ENCODE measurements at places on chromosomes 1 and 21. TPM values are rescaled to one million over a fixed set of nuclear protein-coding genes. Genes with fewer than 3 reads are reported as not detected.
A peak's percentile ranks its signal among the peaks of the same experiment; 100 is the strongest.

The LCE1C gene
- total RNA-seq = not detected

The WDR64 gene
- total RNA-seq = not detected

The CELA2B gene
- not detected for total RNA-seq

The CLEC20A gene
- not detected for total RNA-seq

The FNDC10 gene
- total RNA-seq = 1.2 TPM

The FCRL2 gene
- total RNA-seq = not detected

DNA sequence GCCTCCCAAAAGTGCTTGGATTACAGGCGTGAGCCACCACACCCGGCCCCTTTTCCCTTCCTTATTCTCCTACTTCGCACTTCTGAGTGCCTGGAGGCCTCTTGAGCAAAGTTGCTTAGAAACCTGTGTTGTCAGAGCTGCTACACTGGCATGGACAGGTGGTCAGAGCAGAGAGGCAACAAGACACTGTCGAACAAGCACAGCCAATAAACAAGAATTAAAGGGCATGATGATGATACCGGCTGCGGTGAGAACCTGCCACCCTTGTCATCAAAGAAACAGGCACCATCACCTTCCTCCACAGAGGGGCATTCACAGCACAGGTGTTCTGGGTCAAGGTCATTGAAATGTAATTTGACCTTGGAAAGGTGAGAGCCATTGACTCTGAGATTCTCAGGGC, 23.3 kb downstream of the STUM start:
- H3K36me3 ChIP-seq = no peaks in the 10 kb centered on the region
- H3K27me3 ChIP-seq = no peaks in the 10 kb centered on the region
- H3K27ac ChIP-seq = no peak overlapping the region
- no peaks in the 10 kb centered on the region for H3K4me1 ChIP-seq
- DNase-seq = no peak

DNA sequence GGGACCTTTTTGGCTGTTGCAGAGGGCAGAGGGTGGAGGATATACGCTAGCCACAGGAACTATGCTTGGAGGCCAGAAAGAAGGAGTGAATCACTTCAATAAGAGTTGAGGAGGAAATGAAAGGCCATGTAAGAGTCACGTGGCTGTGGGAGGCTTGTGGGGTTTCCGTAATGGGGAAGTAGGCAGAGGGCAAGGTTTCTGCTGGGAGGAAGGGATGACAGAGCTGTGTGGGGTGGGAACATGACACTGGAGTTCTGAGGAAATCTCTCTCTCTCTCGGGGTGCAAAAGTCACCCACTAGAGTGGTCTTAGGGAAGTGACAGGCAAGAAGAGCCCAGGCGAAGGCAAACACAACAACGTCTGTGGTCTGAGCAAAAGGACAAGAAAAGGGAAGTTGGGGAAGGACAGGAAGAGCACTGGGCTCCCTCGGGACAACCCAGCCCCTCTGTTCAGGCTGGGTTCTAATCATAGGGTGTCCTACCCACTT, 3.9 kb upstream of the CD1C start:
- peaks cover 10% of the 10 kb centered on the region for H3K4me1 ChIP-seq
- no peak overlapping the region for H3K27ac ChIP-seq
- peaks cover 37% of the 10 kb centered on the region for H3K27me3 ChIP-seq
- peak; percentile 12 for DNase-seq

- H3K4me3 ChIP-seq = no peak overlapping the region
- peaks cover 9% of the 10 kb centered on the region for H3K27me3 ChIP-seq
- no peak overlapping the region for H3K27ac ChIP-seq
- no peak for DNase-seq
- H3K4me1 ChIP-seq = peaks cover 12% of the 10 kb centered on the region
These were observed 149.9 kb upstream of the IGSF21 start for GRCh38 chr1:17957588-17958267.

DNA sequence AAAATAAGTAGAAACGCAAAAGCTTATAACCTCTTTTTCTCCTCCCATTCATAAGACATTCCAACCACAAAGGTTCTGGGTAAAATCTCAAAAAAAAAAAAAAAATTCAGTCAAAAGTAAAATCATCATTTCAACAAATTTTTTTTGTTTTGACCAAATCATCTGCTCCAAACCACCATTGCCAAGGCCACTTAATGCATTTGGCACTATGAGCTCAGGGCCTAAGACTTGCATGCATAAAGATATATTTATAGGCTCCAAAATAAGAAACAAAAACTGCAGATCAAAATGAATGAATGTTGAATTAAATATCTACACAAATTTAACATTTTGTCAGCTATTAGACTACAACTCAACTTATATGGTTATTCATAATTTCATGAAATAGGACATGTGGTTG, 331.1 kb upstream of the NFIA start:
- H3K4me3 ChIP-seq = no peak overlapping the region
- no peak overlapping the region for H3K27ac ChIP-seq
- peaks cover 3% of the 10 kb centered on the region for H3K27me3 ChIP-seq
- H3K36me3 ChIP-seq = no peaks in the 10 kb centered on the region

DNA sequence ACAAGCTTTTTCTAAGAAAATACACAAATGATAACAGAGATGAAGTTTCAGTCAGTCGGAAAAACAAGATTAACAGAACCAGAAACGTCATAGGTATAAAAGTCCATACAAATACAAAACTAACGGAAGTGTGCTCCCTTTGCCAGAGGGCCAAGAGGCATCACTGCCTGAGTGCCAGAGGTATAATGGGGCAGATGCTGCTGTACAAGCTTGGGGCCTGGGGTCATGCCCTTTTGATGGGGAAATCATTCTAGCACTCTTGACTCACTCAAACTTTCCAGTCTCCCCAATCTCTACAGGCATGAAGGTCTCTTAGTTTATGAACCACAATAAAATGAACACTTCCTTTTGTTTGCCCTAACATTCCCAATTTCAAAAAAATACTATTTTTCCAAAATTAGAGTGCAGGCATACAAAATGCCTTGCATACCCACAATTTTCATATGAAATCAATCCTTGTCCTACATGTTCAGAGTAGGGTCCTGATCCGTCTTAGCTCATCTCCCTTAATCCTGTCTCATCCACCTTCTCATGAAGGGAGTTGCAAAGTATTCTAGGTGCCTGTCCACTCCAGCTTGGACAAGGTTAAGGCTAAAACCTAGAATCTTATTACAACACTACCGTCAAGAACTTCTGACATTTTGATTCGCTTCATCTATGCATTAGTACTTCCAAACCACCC, 1.5 kb downstream of the RPL22 start:
- DNase-seq = no peak
- peak overlapping the region; percentile 91 for H3K4me3 ChIP-seq
- peaks cover 37% of the 10 kb centered on the region for H3K36me3 ChIP-seq
- H3K27ac ChIP-seq = peak overlapping the region; percentile 80
- H3K27me3 ChIP-seq = no peaks in the 10 kb centered on the region
- peaks cover 40% of the 10 kb centered on the region for H3K4me1 ChIP-seq

DNA sequence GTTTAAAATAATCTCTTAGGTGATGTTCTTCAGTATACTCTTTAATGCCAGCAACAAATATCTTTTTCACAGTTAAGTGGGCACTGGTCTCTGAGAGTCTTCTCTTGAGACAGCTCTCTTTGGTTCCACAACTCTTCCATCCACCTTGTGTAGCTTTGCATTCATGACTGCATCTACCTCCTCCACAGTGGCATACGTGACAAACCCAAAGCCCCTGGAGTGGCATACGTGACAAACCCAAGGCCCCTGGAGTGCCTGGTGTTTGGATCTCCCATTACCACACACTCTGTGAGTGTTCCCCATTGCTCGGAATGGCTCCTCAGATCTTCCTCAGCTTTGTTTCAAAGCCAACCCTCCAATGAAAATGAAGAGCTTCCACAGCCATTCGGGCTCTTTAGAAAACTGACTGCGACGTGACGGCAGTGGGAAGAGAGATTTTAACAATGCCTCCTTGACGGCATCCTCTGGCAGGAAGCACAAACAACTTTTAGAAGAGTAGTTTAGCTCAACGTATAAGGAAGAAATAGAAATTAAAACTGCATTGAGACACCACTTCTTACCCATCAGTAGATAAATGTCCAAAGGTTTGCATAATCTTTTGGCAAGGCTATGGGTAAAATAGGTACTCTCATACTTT, 45.8 kb downstream of the SLC30A7 start:
- H3K27ac ChIP-seq = peak overlapping the region; percentile 92
- no peak for DNase-seq
- H3K4me3 ChIP-seq = peak overlapping the region; percentile 58
- peaks cover 2% of the 10 kb centered on the region for H3K27me3 ChIP-seq
- peaks cover 47% of the 10 kb centered on the region for H3K4me1 ChIP-seq

DNA sequence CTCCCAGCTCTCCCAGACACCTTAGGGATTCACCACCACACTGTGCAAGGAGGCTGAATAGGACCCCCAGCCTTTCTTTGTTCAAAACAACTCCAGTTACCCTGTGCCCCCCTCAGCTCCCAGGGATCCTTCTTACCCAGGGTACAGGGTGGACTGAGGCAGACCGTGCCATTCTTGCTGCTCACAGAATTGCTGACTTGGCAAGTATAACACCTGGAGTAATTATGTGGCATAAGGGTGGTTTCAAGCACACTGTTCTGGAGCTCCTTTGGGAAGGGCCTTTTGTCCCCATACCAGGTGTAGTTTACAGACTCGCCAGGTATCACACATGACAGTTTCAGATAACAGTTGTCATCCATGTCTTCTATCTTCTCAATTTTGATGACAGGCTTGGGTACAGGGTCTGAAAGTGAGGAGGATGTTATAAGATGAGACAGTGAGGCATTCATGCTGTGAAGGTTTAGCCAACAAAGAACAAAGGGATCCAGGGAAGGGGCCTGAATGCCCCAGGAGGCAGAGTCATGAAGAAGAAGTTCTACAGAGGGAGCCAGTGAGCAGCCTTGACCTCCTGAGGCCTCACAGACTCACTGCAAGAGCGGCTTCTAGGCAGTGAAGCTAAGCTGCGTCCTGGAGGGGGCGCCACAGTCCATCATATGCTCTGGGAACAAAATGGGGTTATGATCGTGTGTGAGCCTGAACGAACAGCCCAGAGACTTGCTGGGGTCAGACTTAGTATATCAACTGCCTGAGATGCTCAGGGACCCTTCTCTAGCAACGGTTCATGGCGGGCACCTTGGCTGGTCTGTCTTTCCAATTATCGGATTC, 30.3 kb downstream of the CD48 start:
- peak overlapping the region; percentile 95 for H3K27ac ChIP-seq
- H3K4me1 ChIP-seq = peaks cover 77% of the 10 kb centered on the region
- no peak overlapping the region for H3K4me3 ChIP-seq

GRCh38 chr1:160149716-160150115, 1.7 kb upstream of the ATP1A4 start:
- H3K27ac ChIP-seq = no peak overlapping the region
- H3K4me1 ChIP-seq = no peaks in the 10 kb centered on the region
- H3K36me3 ChIP-seq = no peaks in the 10 kb centered on the region
- no peak for DNase-seq
